Progenitor cell of endocrine pancreas (in vitro differentiated cells): ENCODE measurements at places on chromosomes 6 and 20. TPM values are rescaled to one million over a fixed set of nuclear protein-coding genes. Genes with fewer than 3 reads are reported as not detected.

- DNase-seq: no peak
Observed at GRCh38 chr20:44728801-44729443, 13.8 kb downstream of the CCN5 start.

DNA sequence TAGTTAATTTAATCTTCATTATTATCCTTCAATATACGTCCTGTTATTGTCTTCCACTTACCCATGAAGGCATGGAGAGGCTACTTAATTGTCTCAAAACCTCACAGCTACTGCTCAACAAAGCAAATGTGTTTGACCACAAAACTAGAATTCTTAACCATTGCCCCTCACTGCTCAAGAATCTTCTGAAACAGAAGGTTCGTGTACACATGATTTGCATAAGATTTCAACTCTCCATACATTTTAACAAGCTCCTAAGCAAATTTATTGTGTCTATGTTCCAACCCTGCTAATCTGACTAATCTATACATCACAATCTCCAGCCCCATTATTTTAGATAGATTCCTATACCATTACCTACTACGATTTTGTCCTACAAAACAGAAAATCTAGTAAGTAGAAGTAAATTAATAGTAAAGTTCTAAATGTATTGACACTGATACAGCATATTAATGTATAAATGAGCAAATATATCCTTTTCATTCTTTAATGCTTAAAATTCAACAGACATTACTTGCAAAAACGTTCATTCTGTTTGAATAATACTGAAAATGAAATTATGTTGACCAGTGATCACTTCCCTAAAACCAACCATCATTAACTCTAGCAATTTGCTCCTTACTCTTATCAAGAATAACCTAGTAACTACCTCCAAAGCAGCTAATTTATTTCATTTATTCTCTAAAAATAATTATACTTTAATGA lies 89.7 kb upstream of the RNF217 start:
- DNase-seq: no peak

DNA sequence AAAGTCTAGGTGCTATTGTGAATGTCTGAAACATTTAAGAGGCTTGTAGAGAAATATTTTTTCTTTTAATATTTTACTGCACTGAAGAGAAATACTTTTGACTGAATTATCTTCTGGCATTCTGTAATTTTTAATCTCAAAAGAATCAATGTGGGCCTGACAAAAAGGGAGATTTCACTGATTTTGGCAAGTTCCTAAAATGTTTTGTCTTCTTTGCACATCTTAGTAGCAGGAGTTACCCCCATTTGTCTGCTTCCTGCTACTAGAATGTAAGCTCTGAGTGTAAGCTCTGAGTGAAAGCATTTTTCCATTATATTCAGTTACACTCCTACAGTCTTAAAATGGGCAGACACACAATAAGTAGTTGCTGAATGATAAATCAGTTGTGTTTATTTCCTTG lies 31.1 kb downstream of the HDAC2 start:
- no peak for DNase-seq

The ACOT13 gene
- 42.3 and 45.9 TPM in 2 replicates for total RNA-seq
